ENCODE measurements at places on chromosomes 6 and 20.
A peak's percentile ranks its signal among the peaks of the same experiment; 100 is the strongest.

- no peak for DNase-seq
Observed at GRCh38 chr20:9122571-9122970, 53.7 kb downstream of the PLCB4 start.

GRCh38 chr6:118750143-118750542 lies 98.8 kb upstream of the CEP85L start:
- no peak for DNase-seq

GRCh38 chr6:111922454-111923297 lies 49.4 kb upstream of the FYN start:
- DNase-seq = peak; percentile 37

GRCh38 chr20:50498071-50498776 lies 12.0 kb upstream of the PTPN1 start:
- DNase-seq = no peak

GRCh38 chr20:38926934-38927616 lies 858 bp downstream of the FAM83D start:
- no peak for DNase-seq

- no peak for DNase-seq
Observed at GRCh38 chr20:35333606-35334005, 41.4 kb upstream of the FAM83C start.

- no peak for DNase-seq
Observed at GRCh38 chr6:116402108-116402937, 31.6 kb downstream of the DSE start.
